Airway epithelial cell (primary cell): ENCODE measurements at places on chromosomes 13 and 19. TPM values are rescaled to one million over a fixed set of nuclear protein-coding genes. Genes with fewer than 3 reads are reported as not detected.

Gene HIPK4
- not detected in 2 replicates for total RNA-seq

Gene ZNF66
- total RNA-seq: 1.6 and 5.4 TPM in 2 replicates

Gene ZSCAN1
- not detected in 2 replicates for total RNA-seq

Gene SIGLEC12
- not detected in 2 replicates for total RNA-seq

Gene PARP4
- total RNA-seq: 20.2 and 29.1 TPM in 2 replicates

Gene IZUMO4
- 4.3 and 4.4 TPM in 2 replicates for total RNA-seq

Gene ZNF460
- 27.7 and 28.8 TPM in 2 replicates for total RNA-seq

Gene ZNF154
- total RNA-seq: 0.28 and 0.85 TPM in 2 replicates

Gene FBXW9
- total RNA-seq: 15.8 and 23.4 TPM in 2 replicates

Gene CYP2F1
- total RNA-seq: 0.07 TPM in 1 of 2 replicates, not detected in the other

Gene CALR3
- total RNA-seq: 0.78 and 2.0 TPM in 2 replicates

Gene AXL
- total RNA-seq: 73.9 and 87.1 TPM in 2 replicates

Gene FAM124A
- not detected in 2 replicates for total RNA-seq

Gene KLF1
- not detected in 2 replicates for total RNA-seq

Gene LGALS14
- total RNA-seq: not detected in 2 replicates

Gene HCST
- not detected in 2 replicates for total RNA-seq

Gene CKAP2
- total RNA-seq: 27.3 and 36.3 TPM in 2 replicates

Gene PSG1
- not detected in 2 replicates for total RNA-seq

Gene ZNF534
- not detected in 2 replicates for total RNA-seq

Gene EPSTI1
- 0.98 and 1.1 TPM in 2 replicates for total RNA-seq

Gene C2CD4C
- total RNA-seq: 0.42 TPM in 2 replicates

Gene CYP4F8
- total RNA-seq: not detected in 2 replicates

Gene GNG8
- total RNA-seq: not detected in 2 replicates

Gene GRIK5
- total RNA-seq: 0.21 TPM in 1 of 2 replicates, not detected in the other

Gene OR7D4
- not detected in 2 replicates for total RNA-seq

Gene ZNF221
- 0.79 and 1.8 TPM in 2 replicates for total RNA-seq

Gene OR7D2
- not detected in 2 replicates for total RNA-seq

Gene ABHD13
- 5.6 and 6.7 TPM in 2 replicates for total RNA-seq

Gene ZNF536
- total RNA-seq: not detected in 2 replicates
